ENCODE measurements at places on chromosomes 1 and 21.

- DNase-seq = no peak
Observed at GRCh38 chr1:205370780-205371179, 14.1 kb upstream of the KLHDC8A start.

GRCh38 chr1:31663622-31664452, 19.2 kb upstream of the PEF1 start:
- peak; percentile 78 for DNase-seq

DNA sequence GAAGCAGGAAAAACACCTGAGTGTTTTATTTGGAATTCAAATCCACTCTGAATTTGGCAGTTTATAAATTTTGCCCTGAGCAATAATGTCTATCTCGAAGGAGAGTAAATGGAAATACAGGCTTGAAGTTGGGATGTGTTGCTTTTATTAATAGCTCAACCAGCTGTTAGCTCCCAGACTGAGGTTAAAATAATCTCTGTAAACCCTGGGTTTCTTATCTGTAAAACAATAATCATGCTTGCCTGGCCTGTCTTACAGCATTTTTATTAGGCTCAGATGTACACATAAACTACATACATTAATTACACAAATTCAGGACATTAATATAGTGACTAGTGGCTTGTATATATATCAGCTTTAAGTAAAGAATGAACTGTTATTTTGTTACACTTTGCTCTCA, 148.5 kb downstream of the GALNT2 start:
- no peak for DNase-seq

- no peak for DNase-seq
Observed at GRCh38 chr21:36694031-36694515, 4.8 kb upstream of the SIM2 start.

- DNase-seq = no peak
Observed at GRCh38 chr1:244782056-244782455, 53.4 kb upstream of the COX20 start.

DNA sequence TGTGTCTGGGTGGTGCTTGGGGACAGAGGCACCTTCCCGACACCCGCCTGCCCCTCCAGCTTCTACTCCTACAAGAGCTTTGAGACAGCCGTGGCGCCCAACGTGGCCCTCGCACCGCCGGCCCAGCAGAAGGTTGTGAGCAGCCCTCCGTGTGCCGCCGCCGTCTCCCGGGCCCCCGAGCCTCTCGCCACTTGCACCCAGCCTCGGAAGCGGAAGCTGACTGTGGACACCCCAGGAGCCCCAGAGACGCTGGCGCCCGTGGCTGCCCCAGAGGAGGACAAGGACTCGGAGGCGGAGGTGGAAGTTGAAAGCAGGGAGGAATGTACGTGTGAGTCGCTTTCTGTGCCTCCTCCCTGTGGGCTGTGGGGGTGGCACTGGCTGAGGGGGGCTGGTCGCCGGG, 75.7 kb downstream of the SKI start:
- no peak for DNase-seq

- no peak for DNase-seq
Observed at GRCh38 chr1:105427543-105427942, 1628.9 kb upstream of the PRMT6 start.

DNA sequence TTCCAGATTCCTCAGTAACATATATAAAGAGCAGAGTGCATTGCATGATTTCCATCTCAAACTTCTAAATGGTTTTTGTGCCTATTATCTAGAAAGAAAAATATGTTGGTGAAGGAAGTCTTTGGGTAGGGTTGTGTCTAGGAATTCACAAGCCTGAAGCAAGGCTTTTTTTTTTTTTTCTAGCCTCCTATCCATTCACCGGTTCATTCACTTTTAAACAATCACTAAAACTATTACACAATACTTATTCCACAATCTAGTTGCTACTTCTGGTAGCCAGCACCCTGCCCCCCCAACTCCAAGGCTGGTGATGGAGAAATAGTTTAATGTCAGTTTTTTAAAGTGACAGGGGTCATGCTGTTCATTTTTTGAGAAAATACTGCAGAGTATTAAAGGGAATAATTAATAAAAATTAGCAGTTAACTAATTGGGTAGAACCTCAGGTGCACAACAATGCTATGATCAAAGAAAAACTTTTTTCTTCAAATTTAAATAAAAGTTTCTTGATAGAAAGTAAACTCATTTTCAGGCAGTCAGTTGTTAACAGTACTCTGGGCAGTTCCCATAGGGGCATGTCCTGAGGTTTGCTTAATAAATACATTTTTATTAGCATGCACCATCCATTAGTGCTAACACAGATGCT, 10.9 kb downstream of the IRF2BP2 start:
- DNase-seq = no peak

GRCh38 chr1:71565262-71565661, 484.4 kb upstream of the ZRANB2 start:
- DNase-seq = no peak

DNA sequence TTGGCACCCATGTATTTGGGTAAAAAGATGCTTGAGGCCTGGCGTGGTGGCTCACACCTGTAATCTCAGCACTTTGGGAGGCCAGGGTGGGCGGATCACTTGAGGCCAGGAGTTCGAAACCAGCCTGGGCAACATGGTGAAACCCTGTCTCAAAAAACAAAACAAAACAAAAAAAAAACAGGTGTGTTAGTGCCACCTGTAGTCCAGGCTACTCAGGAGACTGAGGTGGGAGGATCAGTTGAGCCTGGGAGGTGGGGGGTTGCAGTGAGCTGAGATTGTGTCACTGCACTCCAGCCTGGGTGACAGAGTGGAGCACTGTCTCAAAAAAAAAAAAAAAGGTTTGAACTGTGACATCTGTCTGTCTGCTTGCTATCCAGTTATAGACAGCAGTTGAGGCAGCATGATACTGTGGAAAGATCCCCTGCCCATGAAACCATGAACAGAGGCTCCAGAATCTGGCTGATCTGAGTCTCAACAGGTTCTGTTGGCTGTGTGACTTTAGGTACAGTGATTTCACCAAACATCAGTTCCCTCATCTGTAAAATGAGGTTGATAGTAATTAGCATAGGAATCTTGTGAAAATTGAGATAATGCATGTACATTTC, 5.7 kb downstream of the DYRK1A start:
- DNase-seq = no peak

DNA sequence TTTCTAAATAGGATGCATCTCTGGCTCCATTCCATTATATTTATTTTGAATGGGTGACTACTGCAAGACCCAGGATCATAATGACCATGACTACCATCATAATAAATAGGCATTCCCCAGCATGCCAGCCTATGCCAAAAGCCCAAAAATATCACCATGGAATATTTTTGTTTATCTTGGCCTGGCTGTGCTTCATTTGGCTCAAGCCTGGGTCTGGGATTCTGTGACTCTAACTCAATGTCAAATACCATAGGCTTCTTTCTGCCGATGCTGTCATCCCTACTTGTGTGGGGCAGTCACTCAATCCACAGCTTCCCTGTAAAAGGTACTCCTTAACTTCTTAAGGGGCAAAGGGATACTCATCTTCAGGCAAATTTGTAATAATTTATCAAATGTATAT, 66.6 kb downstream of the DIRAS3 start:
- no peak for DNase-seq

- peak; percentile 53 for DNase-seq
Observed at GRCh38 chr1:214316593-214316992, 35.6 kb downstream of the SMYD2 start.

DNA sequence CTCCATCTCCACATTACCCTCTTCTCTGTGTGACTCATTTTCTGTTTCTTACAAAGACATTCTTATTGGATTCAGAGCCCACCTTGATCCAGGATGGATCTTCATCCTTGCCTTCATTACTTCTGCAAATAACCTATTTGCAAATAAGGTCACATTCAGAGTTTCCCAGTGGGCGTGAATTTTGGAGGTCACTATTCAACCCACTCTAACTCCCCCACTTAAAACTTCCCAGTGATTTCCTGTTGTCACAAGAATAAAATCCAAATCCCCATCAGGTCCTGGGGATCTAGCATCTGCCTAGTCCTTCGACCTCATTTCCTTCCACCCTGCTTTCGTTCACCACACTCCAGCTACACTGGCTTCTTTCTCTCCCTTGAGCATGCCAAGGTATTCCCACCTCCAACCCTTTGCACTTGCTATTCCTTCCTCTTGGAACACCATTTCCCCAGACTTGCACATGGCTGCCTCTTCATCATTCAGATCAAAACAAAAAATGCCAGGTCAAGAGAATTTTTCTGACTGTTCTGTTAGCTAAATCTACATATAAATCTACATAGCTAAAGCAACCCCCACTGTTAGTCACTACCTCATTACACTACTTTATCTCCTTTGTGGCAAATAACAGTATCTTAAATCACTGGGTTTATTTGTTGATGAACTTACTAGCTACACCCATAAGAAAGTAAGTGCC, 187.2 kb downstream of the TOMM20 start:
- no peak for DNase-seq

- peak; percentile 21 for DNase-seq
Observed at GRCh38 chr21:44987301-44987885, 47.6 kb downstream of the SLX9 start.

DNA sequence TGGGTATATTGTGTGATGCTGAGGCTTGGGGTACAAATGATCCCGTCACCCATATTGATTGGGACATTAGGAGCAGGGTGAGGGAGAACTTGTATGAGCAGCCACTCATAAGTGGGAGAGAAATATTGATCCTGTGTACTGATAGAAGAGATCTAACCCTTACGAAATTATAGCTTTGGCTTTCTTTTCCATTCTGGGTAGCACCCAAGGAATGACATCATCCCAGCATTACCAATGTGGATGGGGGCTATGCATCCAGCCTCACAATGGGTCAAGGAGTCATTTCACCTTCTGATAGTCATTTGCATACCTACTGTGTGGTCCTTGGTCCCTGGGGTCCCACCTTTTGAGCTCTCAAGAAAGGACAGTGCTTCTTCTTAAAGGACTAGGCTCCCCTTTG, 1.9 kb upstream of the NAV1 start:
- no peak for DNase-seq

- DNase-seq = no peak
Observed at GRCh38 chr1:62040450-62040849, 154.2 kb upstream of the L1TD1 start.

DNA sequence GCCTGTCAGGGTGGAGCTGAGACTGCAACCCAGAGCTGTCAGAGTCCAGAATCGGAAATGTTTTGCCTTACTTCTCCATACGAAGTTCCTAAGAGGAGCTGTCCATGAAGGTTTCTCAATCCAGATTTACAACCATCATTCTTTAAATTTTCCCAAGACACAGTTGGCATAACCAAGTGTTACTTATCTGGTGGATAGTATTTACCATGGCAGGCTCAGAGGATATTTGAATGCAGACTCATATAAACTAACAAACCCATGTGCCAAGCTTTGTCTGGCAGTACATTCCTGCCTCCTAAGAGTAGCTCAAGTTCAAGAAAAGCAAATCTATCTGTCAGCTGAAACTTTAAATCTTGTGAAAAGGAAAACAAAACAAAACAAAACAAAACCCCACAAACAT, 267.9 kb downstream of the ZNF326 start:
- DNase-seq = no peak

GRCh38 chr1:22773981-22774832, 63.6 kb downstream of the EPHB2 start:
- peak; percentile 67 for DNase-seq

DNA sequence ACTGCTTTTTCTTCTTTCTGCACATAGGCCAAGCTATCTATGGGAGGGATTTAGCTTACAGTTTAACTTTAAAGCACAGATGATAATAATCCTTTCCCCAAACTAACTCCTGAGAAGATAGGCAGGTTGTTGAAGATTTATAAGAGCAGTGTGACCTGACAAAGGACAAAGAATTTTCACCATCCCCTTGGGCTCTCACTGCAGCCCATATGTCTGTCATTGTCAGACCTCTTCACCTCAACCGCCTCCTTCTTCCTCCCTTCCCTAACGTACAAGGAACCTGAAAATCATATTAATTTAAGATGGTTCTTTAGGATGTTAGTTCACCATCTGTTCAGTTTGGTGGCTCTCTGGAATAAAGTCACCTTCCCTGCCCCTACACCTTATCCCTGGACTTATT, 5.0 kb downstream of the RNU1-2 start:
- DNase-seq = no peak

GRCh38 chr1:4380564-4381168, 273.7 kb upstream of the AJAP1 start:
- DNase-seq = no peak

- no peak for DNase-seq
Observed at GRCh38 chr1:206833106-206833680, 32.2 kb upstream of the IL20 start.

GRCh38 chr21:44368711-44369446, 15.5 kb downstream of the TRPM2 start:
- DNase-seq = no peak

DNA sequence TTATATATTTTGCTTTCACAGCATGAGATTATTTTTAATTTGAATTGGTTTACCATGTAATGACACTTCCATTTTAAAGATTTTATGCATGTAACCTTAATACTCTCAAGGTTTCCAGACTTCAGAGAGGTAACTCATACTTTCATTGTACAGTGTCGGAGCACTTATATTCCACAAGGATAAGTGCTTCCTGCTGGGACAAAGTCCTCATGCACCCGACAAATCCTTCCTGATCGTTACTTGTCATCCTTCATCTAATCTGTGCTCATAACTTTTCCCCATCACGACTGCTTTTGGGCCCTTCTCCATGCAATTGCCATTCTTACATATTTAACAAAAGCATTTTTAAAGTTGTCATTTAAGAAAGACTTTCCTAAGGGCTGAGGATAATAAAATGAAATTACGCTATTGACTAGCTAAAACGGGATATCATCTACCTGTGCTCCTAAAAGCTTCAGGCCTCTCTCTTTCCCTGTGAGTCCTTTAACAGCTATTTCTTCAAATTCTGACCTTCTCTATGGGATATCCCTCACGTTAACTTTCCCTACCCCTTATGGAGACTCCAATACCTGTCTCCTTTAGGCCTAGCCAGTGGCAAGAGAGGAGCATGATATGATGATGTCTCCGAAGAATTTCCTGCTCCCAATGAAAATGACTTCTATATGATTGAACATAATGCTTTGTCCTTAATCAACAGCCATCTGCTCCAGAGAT, 59.3 kb downstream of the NCAM2 start:
- DNase-seq = no peak

DNA sequence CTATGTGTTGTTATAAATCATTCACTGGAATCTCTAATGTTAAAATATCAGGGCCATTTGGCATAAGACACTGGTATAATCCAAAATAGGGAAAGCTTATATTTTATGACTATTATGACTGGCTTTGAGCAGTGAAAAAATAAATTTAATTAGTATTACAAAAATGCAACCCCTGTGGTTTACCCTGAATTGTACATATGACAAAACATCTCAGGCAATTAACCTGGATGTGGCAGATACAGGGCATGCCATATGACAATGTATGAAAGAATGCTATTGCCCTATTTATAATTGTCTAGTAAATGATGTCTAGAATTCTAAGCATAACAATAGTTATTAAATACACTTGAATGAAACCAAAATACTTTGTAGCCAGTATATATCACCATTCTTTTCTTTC, 532.5 kb upstream of the ADGRL4 start:
- DNase-seq = no peak

GRCh38 chr1:231691618-231692259, 65.1 kb downstream of the DISC1 start:
- DNase-seq = peak; percentile 68

All from left ventricle myocardium superior (tissue), 1 donor.